ENCODE measurements at places on chromosomes 1 and 21.

DNA sequence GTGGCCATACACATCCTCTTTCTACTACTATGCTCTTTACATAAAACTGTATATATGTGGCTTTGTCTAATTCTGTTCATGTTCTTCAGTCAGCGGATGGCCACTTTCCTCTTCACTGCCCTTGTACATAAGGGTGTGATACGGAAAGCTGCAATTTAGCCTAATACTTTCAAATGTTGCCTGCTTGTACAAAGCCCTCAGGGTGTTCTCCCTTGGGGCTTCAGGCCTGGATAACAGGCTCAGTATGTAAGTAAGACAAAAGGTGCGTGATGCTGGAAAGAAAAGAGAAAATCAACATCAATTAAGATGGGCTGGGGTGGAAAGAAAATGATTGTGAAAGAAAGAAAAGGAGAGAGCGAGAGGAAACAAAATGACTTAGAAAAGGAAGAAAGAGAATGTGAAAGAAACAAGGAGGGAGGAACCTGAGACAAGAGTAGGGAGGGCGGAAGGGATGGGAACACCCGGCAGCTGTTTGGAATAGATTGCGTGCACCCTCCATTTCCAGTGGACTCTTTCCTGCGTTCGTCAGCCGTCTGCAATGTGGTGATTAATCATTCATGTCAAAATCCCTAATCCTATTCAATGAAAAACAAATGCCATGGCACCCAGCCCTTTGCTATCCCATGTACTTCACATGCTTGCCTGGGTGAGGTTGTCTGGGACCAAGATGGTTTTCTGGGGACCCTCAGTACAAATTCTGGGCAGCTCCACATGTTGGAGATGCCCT is 553.6 kb downstream of the NUF2 start:
- DNase-seq, result peak; percentile 96

- DNase-seq, result no peak
These were observed 245.0 kb downstream of the USH2A start for GRCh38 chr1:216178281-216178680.

DNA sequence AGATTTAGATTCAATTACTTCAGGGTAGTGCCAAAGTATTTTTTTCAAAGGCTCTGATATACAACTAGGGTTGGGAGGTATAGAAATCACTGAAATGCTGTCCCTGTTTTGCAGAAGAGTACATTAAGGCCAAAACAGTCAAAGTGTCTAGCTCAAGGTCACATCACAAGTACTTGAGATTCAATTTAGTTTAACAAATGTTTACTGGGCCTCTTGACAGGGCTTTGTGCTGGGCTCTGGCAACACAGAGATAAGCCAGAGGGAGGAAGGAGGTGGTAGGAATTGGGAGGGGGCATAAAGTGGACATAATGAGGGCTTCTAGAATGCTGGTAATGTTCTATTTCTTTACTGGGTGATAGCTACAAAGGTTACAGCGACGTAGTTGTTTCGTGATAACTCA is 2.3 kb upstream of the SLC9A1 start:
- DNase-seq, result no peak

- no peak for DNase-seq
These were observed 39.8 kb upstream of the RAB4A start for GRCh38 chr1:229230893-229231753.

DNA sequence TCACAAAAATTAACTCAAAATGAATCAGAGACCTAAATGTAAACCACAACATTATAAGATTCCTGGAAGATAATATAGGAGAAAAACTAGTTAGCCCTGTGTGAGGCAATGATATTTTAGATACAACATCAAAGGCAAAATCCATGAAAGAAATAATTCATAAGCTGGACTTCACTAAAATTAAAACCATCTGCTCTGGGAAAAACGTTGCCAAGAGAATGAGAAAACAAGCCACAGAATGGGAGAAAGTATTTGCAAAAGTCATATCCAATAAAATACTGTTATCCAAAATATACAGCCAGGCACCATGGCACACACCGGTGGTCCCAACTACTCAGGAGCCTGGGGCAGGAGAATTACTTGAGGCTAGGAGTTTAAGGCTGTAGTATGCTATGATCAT is 70.3 kb downstream of the SYF2 start:
- peak; percentile 60 for DNase-seq

GRCh38 chr1:5507340-5507739 is 484.9 kb downstream of the NPHP4 start:
- no peak for DNase-seq

- DNase-seq, result peak; percentile 61
These were observed 69.0 kb downstream of the SLC35A3 start for GRCh38 chr1:100038660-100039287.
